ENCODE measurements at places on chromosomes 4 and X.

GRCh38 chrX:145923376-145923775 is 105.7 kb downstream of the SLITRK2 start:
- DNase-seq, result no peak

DNA sequence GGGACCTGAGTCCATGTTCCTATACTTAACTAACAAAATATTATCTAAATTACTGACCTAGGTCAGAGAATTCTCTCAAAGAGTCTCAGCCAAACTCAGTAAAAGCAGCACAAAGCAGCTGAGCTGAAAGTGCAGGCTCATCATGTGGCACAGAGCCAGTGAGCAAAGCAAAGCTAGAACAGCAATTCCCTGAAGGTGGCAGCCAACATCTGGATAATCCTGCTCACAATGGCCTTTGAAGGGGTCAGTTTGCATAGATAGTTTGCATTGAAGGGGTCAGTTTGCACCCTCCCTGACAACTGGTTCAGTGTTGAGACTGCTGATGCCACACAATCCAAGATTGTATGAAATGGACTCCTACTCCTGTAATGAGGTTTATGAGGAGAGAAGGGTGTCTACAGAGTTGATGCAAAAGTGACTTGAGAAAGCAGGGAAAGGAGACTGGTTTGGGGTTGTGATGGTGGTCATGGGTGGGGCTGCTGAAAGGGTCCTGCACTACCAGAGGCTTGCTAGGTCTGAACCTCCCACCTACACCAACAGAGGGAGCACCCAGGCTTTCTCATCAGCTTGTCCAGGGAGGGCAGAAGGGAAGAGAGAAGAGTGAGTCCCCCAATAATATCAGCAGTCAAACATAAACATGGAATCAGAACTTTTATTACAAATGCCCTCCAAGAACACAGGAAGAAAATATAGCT is 39.7 kb downstream of the TRIM61 start:
- DNase-seq, result no peak

DNA sequence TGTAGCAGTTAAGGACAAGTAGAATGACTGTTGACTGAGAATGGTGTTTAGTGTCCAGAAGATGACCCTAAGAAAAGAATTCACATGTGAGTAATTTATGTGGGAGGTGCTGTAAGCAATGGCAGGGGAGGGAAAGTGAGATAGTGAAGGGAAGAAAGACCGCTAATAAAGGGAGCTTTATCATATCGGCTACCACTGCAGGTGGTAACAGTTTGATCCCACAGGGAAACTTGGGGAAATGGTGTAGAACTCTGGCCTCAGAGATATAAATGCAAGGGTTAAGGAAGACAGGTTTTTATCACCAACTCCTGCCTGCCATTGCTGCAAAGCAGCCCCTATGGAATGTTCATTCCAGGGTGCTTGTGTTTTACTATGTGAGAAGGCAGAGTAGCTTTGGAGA is 489.6 kb downstream of the STPG2 start:
- no peak for DNase-seq

DNA sequence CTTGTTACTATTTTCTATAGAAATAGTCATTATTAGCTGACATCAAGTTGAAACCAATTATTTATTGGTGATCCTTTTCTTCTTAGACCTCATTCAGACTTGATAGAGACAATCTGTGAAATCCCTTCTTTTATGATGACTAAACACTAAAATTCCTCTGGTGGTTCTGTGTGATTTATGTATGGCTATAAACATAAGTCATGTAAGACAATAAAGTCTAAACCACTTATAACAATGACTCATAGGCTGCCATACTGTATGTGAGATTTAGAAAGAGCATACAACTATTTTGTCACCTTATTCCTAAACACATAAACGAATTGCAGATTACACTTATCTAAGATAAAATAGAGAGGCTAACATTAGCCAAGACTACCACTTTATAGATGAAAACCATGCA is 101.1 kb upstream of the PRR32 start:
- no peak for DNase-seq

DNA sequence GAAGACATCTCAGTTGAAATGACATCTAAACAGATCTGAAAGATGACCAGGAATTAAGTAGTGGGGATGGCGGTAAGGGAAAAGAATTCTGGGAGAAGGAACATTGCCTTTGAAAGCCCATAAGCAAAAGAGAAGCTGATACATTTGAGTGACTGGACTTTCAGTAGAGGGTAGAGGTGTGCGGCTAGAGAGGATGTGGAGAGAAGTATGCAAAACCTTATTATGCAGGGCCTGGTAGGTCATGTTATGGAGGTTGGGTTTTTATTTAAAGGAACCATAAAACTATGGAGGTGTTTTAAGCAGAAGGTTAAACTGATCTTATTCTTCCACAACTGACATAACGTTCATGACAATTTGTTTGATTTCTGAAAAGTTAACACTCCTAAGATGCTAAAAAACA is 36.3 kb downstream of the RPS6KA3 start:
- no peak for DNase-seq

DNA sequence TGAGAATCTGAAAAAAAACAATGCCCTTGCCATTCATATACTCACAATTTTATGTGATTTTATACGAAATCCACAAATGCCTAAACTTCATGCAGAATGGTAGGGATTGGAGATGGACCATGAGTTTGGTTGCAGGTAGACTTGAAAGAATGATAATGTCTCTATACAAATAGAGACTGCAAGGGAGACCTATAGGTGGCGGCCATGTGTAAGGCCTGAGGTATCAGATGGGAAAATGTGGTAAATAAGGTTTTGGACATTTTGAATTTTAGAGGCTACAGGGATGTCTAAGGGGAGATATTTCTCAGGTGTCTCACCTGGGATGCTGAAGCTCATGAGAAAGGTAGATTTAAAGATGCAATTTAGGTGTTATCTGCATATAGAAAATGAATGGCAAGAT is 78.0 kb downstream of the GABRB1 start:
- no peak for DNase-seq

GRCh38 chr4:16617011-16617410 is 281.4 kb downstream of the LDB2 start:
- DNase-seq, result no peak

GRCh38 chr4:188147176-188147575 is 7.9 kb downstream of the TRIML1 start:
- DNase-seq, result no peak

DNA sequence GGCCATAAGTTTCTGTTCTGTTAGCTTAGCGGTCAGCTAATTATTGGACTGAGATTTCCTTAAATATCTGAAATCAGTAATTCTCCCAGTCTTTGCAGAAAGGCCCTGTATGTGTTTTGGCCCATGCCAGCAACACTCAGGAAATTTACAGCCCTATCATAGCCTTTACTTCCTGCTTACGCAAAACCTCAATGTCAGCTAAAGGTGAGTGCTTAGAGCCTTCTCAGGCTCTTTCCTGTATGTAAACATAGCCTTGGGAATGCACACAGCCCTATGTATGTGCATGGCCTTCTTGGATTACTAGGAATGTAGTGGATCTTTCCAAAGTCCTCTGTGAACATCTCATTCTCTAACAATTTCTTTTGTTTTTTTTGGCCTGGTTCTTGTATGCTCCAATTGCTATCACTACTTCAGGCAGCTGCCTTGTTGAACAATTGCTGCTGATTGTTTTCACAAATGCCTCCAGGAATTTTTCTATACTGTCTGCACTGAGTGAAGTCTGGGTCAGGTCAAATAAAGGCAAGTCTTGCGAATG is 200.0 kb downstream of the PPP1R2C start:
- no peak for DNase-seq

DNA sequence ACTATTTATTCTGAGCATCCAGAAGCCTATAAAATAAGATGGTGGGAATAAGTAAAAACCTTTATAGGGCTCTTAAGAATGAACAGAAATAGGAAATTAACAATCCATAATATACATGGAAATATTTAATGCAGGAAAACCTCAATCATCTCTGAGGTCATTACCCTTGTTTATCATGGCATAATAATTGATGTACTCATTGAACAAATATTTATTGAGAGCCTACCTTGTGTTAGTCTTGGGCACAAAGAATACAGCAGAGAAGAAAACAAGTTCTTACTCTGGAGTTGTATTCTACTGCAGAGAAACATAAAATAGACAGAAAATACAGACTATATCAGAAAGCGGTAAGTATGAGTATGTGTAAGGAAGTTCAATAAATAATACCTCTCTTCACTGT is 167.2 kb downstream of the COX18 start:
- no peak for DNase-seq

DNA sequence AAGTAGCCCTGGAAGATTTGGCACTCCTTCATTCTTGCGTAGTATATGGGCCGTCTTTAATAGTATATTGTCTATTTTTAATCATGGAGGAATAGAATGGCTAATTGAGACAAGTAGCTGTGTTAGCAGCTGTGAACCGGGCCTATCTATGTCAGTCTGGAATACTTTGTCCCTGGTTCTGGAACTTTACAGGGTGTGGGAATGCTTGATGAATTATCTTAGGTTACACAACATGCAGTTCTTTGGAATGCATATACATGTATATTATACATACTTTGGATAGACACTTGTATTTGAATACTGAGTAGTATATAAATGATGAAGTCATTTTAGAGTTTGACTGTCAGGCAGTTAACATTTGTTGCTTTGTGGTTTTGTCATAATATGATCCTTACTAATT is 37.4 kb downstream of the PDLIM5 start:
- DNase-seq, result no peak

DNA sequence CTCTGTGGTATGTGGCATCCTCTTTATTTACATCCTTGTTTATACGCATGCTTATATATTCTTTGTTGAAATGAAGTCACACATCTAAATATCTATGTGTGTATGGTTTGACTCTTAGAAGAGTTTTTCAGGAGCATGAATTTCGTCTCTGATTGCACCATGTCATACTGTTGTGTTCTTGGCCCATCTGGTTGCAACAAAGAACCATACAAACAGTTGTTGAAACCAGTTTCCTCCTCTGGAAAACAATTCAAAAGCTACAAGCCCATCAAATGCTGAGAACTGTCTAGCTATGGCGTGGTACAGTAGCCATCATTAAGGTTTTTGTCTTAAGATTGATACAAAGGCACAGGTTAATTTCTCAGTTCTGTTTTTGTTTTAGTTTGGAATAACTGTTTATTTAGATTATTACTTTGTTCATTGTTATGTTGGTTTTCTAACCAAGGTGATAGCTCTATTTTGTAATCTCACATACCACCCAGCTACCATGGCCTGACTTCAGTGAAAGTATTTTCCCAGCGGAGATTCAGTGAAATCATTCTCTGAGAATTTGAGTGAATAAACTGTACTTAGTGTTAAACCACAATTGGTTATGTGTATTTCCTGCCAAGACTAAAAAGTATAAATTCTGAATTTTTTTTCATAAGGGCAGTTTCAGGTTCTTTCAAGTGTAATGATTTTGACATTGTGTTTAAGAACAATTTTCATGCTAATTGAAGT is 91.0 kb downstream of the ARHGAP24 start:
- no peak for DNase-seq

DNA sequence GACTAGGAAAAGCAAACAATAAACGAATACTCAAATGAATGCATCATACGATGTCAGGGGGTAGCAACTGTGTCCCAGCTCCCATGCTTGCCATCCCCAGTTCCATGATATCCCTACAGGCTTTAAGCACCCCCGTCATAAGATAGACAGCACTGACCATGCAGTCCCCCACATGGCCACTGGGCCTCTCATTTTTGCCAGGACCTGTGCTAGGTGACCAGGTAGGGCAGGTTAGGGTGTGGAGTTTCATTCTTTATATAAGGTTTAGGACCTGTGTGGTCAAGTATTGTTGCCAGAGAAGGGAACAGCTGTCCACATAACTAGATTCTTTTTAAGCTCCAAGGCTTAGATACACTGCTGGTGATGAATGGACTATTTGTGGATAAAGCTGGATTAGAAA is 9.7 kb downstream of the PPEF2 start:
- DNase-seq, result no peak

- peak; percentile 0 for DNase-seq
These were observed 25.4 kb upstream of the SLAIN2 start for GRCh38 chr4:48315728-48316630.

DNA sequence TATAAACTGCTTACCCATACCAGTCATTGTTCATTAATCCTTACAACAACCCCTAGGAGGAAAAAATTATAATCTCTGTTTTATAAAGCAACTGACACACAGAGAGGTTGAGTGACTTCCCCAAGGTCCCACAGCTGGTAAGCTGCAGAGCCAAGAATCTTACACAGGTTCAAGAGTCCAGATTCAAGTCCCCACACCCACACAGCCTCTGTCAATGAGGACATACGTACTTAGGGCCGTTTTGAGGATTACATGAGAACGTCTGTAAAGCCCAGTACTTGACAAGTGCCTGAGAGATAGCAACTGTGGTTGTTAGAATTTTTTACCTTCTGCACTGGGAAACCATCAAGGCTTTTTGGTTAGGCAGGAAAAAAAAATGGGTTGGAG is 556 bp upstream of the SLC25A43 start:
- DNase-seq, result no peak

- no peak for DNase-seq
These were observed 208.1 kb upstream of the EOLA2 start for GRCh38 chrX:150146271-150146896.

DNA sequence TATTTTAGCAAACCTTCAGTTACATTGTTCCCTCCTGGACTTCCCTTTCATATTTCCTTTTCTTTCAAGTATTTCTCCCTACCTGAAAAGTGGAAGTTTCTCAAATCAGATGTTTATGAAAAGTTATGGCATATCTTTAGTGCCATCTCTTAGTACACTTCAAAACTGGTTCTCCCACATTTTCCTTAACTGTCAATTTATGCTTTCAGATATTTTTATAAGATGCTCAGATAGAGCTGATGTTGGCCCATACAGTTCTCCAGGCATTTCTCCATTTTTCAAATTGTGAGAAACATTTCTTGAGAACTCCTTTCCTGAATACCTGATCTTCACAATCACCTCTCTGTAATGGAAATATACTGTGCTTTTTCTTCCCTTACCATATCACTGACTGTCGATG is 32.5 kb upstream of the AP1AR start:
- DNase-seq, result no peak

GRCh38 chr4:168791376-168791775 is 218.7 kb downstream of the CBR4 start:
- DNase-seq, result no peak

DNA sequence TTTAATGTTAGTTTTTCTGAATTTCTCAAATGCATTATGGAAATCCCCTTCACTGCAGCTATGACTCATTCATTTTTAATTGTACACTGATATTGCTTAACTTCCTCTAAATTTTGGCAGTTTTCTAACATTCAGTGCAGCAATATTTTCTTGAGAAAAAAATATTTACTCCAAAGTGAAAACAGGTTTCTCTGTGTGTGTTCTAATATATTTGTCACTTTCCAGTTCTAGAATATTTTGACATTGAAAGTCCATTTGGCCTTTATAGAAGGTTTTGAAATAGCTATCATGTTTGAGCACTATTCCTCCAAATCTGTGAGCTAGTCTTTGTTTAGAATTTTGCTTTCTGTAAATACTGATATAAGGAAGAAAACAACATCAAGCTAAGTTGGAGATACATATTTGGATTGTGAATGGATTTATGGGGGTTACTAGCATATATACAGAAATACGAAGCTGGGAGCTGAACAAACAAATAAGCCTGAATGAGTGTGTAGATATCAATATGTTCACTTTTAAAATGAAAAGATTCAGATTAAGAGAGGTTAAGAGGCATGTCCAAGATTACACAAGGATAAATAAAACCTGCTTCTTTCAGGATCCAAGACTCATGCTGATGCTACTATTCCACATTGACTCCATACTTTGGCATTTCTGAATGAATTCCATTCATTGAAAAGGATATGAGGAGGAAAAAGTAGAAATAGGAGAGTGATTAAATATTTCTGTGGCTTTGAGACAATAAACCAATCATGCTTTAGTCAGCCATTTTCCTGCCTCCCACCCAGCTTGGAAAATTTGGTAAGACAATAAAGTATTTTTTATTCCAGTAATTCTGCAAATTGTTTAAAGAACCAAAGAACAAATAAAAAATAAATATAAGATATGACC is 57.3 kb upstream of the SLIT2 start:
- DNase-seq, result no peak

All from NCI-H2107 (cell line).